Stromal cell of bone marrow (primary cell): ENCODE measurements at places on chromosomes 5 and 9.

DNA sequence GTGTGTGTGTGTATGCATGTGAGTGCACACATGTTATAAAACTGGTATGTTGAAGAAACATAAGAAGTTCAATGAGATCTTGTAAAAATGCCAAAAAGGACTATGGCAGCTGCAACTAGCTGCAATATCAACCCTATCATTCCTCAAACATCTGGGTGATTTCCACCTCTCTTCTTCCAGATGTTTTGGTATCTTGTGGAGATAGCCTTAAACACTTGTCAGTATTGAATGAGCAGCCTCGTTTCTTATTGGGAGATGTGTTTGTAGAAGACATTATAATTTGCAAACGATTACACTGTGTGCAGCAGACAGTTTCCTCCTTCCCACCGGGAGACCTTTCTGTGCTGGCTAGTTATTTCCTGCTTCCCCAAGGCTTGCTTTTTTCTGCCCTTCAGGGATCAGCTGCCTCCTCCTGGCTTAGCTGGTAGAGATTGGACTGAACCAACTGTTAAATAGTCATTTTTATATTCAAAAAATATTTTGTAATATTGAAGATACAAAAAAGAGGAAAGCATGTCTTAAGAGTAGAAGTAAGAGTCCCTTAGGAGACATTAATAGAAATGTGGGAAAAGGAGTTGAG lies 168.4 kb upstream of the MPDZ start:
- DNase-seq: no peak

DNA sequence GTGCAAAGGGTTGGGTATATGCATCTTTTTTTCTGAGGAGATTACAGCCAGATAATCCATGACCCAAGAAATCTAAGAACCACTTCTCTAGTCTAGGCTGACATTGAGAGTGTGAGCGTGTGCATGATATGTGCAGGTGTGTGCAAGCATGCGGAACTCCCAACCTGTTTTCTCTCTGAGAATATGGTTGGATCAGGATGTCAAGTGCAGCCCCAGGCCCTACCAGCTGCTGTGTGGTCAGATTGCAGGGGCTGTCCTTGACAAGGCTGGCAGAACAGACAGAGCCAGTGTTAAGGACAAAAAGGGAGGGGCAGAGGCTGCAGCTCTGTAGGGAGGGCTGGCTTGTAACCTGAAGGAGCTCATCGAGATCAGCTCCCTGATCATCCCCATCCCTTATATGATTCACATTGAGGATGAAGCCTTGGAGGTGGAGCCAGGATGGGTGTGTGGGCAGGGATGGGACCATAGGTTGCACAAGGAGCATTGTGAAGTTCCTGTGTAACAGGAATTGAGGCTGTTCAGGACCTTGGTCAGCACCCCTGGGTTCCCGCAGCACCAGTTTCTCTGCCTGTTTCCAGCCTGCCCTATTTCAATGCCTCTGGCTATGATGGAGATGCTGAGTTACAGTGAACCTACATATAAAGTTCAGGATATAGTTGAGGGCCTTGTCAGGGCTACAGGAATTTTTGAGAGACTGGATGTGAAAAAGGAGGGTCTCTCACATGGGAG lies 52.6 kb upstream of the ARAP3 start:
- DNase-seq: peak; percentile 28

GRCh38 chr5:9474219-9475002 lies 71.5 kb downstream of the SEMA5A start:
- DNase-seq: no peak

GRCh38 chr5:147455822-147456450 lies 53.9 kb downstream of the DPYSL3 start:
- no peak for DNase-seq

DNA sequence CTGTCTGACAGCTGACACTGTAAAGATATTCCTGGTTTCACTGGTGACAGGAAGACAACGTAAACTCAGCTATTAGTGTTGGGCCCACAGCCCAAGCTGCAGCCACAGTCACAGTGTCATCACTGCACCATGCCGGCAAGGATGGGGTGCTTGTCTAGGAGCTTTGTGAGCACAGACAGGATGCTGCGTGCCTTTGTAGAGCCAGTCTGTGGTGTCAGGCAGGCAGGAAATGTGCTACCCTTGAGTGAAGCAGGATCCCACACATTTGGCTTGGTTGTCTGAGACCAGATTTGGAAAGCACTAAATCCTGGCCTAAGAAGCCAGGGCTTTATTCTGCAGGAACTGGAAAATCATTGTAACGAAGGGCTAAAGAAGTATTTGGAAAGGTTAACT lies 121.6 kb upstream of the ADAMTS16 start:
- peak; percentile 28 for DNase-seq

GRCh38 chr5:5139777-5140478 lies at the start of gene ADAMTS16:
TSS of gene ADAMTS16 (plus strand) at chr5:5140330. CDS start at chr5:5140468, 138 bp downstream.
- DNase-seq: no peak

DNA sequence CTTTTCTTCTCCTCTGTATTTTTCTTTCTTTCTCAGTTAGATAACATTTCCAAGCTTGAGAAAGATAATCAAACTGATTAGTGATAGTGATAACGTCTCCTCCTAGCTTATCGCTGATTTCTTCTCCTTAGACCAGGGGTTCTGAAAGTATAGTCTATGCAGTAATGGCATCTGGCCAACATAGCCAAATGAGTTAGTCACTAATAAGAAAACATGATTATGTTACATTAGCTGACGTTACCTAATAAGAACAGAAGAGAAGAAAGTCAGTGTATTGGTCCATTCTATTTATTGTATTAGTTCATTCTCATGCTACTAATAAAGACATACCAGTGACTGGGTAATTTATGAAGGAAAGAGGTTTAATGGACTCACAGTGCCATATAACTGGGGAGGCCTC lies 111.2 kb downstream of the STRBP start:
- no peak for DNase-seq

- no peak for DNase-seq
Observed at GRCh38 chr5:55441107-55441771, 93.5 kb downstream of the PLPP1 start.

DNA sequence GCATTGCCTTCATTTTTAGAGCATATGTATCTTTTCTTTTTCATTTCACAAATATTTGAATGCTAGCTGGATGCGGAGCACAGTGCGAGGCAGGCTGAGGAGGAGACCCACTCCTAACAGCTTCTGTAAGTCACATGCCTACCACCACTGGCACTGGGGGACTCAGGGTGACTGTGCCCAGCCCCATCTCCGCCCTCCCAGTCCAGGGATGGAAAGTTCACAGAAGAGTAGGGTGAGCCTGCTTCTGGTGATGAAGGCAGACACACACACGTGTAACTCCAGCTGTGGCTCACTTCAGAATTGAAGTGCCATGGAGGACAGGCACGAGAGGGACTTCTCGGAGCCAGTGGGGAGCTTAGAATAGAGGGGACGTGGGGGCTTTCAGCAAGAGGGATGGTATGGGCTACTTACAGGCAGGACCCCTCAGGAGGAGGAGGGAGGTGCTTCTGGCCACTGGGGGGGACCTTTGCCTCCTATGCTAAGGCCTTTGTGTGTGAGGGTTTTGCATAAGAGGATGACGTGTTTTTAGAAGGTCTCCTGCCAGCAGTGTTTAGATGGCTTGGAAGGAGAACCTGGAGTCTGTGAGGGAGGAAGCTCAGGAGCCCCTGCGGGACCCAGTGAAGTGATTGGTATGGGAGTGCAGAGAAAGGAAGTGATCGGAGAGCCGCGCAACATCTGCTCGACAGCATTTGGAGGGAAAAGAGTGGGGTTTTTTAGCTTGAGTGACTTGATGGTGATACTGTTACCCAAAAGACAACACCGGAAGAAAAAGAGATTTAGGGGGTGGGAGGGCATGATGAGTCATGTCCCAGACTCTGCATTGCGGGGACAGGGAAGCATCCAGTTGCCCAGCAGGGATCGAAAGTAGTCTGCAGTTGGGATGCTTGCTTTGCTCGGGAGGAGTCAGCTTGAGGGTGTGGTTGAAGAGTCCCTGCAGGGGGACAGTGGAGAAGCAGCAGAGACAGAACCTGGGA lies 163.5 kb upstream of the OTULINL start:
- no peak for DNase-seq

- no peak for DNase-seq
Observed at GRCh38 chr5:81183811-81184748, 49.0 kb upstream of the CKMT2 start.

DNA sequence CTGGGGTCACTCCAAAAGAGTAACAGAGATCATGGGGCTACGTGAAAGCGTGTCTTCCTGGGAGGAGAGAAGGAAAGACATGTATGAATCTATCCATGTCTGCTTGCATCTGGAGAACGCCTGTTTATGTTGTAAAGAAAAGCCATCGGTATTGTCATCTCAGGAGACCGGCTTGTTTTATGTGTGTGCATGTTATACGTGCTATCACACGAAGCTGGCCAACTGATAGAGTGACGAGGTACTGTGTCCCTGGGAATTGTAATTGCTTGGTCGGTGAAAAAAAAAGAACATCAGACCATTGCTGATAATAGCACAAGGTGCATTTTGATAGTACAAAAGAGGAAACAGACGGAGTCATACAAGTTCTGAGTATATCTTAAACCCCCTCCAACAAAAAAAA lies 370 bp upstream of the CDH6 start:
- no peak for DNase-seq

- no peak for DNase-seq
Observed at GRCh38 chr9:84337252-84337651, 3.3 kb downstream of the SLC28A3 start.

DNA sequence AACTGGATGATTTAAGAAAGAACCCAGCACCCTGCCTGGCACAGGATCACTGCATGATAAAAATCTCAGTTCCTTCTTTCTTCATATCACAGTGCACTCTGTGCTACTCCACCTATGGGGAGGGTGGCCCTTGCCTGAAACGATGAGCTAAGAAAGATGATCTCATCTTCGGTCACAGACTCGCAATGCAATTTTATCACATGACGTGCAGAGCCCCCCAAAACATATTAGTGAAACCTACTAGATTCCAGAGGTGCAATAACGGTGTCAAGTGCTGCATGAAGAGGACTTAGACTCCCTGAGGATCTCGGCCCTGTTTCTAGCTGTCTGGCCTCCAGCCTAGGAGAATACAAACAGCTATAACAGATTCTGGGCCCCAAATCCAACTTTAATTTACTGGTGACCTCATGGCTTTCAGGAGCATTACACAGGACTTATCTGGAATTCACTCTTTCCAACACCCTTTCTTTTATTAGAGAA lies 104.0 kb downstream of the EBF1 start:
- DNase-seq: no peak

DNA sequence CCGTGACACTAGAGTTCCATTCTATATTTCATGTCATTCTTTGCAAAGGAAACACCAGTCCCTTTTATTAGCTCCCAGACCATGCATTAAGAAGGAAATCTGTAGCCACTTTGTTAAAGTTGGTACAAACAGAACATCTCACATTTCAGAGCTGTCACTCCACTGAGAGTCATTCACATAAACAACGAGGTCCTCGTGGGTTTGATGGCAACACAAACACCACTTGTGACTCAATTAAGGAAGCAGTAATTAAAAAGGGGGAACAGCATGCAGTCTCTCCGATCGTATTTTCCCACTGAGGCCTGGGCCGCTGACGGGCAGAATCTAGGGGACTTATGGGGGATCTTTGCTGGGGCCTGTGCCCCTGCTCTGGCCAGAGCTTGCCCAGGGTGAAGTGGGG lies 94.2 kb upstream of the ZNF618 start:
- no peak for DNase-seq

DNA sequence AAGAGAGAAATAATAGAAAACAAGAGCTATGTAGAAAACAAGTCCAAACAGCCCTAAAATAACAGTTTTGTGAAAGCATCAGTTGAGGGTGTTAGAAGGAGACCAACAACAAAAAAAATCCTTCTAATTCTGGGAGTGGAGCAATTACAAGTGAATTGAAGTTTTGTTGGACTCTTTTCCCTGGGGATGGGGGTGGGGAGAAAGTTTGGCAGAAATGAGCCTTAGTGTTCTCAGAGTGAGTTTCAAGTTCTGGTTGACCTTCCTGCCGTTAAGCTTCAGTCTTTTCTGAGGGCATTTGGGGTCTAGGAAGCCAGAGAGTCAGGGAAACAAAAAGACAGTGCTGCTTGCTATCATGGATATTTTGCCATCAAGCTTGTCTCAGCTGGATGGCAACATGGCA lies 106.3 kb upstream of the TRIM32 start:
- peak; percentile 21 for DNase-seq

GRCh38 chr5:143024228-143024920 lies 254.2 kb downstream of the ARHGAP26 start:
- DNase-seq: no peak

GRCh38 chr9:32161720-32162119 lies 222.7 kb upstream of the ACO1 start:
- DNase-seq: peak; percentile 37

DNA sequence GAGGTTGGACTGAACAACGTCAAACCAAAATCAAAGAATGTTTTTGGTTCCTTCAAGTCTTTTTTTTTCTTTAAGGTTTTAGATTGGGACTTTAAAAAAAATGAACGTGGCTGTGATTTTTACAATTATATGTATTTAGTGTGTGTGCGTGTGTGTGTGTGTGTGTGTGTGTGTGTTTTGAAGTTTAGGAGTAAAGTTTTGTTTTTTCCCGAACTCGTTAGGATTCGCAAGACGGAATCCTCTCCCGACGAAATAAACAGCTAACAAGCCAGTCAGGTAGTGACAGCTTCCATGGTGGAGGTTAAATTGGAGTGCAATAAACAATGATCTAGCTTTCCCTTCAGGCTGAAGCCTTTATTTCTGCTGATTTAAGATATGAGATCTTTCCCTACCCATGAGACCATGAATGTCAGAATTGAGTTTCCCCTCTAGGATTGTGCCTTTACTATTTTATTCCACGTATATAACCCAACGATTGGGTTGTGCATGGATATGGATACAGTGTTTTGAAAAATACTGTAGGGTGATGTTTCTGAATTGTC lies 1.2 kb downstream of the KIAA1958 start:
- DNase-seq: no peak

GRCh38 chr5:78566747-78567425 lies 81.7 kb downstream of the LHFPL2 start:
- no peak for DNase-seq

DNA sequence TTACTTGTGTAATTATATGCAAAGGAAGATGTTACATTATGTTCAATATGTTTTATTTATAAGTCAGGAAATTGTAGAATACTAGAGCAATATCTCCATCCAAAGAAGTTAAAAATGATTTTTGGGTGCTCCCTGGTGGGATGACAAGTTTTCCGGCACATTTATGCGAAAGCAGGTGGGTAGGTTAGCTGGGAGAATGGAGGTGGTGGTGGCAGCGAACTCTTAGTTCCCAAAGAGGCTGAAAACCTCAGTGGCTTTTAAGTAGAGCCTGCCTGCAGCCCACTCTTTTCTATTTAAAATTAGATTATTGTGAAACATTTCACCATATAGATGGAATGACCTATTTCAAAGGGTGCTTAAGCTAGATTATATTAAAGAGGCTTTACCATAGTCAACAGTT lies 51.8 kb downstream of the ANKRD33B start:
- DNase-seq: no peak

- no peak for DNase-seq
Observed at GRCh38 chr9:75666856-75667554, 223.5 kb upstream of the PCSK5 start.

GRCh38 chr5:56386046-56386445 lies 152.9 kb upstream of the ANKRD55 start:
- DNase-seq: no peak

GRCh38 chr9:96417661-96418082 lies 498 bp downstream of the ZNF367 start:
- DNase-seq: no peak

- no peak for DNase-seq
Observed at GRCh38 chr9:94952565-94953373, 226.3 kb downstream of the AOPEP start.

GRCh38 chr9:76810377-76810957 lies 46.2 kb downstream of the PCA3 start:
- peak; percentile 50 for DNase-seq

GRCh38 chr5:78612227-78613150 lies 36.1 kb downstream of the LHFPL2 start:
- no peak for DNase-seq
